ENCODE measurements at places on chromosomes 3 and 15. TPM values are rescaled to one million over a fixed set of nuclear protein-coding genes. Genes with fewer than 3 reads are reported as not detected.

Gene AGBL1
- total RNA-seq: 0.05 TPM

Gene CYP8B1
- total RNA-seq: 0.05 TPM

DNA sequence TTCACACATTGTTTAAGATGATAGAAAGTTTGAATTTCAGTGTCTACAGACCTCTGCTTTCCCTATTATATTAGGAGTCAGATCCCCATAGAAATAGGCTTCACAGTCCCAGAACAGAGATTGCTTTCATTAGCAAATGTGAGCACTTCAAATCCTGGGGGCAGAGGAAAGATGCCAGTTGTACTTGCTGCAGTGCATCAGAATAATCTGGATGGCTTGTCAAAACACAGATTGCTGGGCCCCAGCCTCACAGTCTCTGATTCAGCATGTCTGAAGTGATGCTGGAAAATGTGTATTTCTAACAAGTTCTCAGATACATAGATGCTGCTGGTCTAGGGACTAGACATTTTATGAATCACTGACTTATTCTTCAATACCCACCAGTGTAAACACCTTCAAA lies 375.2 kb downstream of the FGF12 start:
- DNase-seq: no peak

DNA sequence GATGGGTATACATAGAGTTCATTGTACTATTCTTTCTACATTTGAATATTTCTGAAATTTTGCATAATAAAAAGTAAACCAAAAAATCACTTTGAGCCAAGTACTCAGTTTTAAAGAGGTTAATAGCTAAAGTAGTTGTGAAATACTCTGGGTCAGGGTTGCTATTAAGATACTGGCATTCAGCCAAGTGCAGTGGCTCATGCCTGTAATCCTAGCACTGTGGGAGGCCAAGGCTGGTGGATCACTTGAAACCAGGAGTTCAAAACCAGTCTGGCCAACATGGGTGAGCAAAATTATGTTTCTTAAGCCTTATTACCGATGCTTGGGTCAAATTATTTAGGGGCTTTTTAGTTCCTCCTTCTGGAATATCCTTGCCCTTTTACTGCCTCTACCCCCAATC lies 122.0 kb upstream of the MELTF start:
- no peak for DNase-seq

GRCh38 chr15:46120713-46121112 lies 485.9 kb downstream of the SQOR start:
- no peak for DNase-seq

All from activated T-cell treated with anti-CD3 and anti-CD28 coated beads, Interleukin-2, amount 50 U/mL, for 4 hours (primary cell).